Psoas muscle (tissue), 8 donors: ENCODE measurements at places on chromosomes 12 and 14.

- H3K27ac ChIP-seq: no peak overlapping the region
- no peaks in the 10 kb centered on the region for H3K36me3 ChIP-seq
- no peaks in the 10 kb centered on the region for H3K4me1 ChIP-seq
Measured at GRCh38 chr14:89493406-89493805, 76.4 kb upstream of the FOXN3 start.

- H3K27me3 ChIP-seq: no peaks in the 10 kb centered on the region
- H3K27ac ChIP-seq: no peak overlapping the region
- H3K36me3 ChIP-seq: no peaks in the 10 kb centered on the region
- DNase-seq: no peak
Measured at GRCh38 chr14:58667900-58668299, 30.1 kb downstream of the DACT1 start.

DNA sequence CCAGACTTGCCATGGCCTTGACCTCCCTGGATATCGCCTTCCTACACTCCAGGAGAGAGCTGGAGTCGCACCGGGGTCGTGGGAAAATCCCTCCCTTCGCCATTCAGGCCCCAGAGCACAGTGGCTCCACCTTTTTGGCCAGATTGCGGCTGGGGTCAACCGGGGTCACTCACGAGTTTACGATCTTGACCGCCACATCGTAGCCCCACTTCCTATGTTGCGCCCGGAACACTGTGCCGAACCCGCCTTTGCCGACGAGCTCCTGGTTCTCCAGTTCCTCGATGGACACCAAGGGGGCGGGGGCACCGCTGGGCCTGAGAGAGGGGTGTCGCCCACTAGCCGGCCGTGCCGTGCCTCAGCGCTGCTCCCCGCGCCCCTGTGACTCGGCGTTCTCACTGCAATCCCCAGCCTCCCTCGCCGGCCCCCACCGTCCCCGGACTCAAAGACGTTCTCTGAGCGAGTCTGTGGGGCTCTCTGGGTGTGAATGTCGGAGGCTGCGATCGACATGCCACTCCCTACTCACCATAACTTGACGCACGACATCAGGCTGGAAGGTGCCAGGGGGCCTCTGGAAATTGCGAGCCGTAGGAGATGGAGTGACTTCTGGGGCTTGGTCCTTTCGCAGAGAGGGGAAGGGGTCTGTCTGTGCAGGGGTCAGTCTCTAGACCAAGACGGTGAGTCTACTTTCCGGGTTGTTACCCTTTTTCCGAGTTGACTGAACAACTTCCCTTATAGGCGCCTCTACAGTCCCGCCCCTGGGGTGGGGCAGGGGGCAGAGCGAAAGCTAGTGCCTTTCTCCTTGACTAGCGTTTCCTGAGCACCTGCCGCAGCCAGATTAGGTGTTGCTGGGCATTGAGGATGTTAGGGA is at the start of gene RIPK3:
Gene RIPK3 (minus strand): TSS at position 708 of the 868 bp plus-strand sequence. CDS start 165 bp downstream, at position 543.
- no peaks in the 10 kb centered on the region for H3K36me3 ChIP-seq
- no peak within 1 kb of the TSS for H3K27ac ChIP-seq
- H3K4me1 ChIP-seq: peaks cover 2% of the 10 kb centered on the region
- H3K27me3 ChIP-seq: peaks cover 9% of the 10 kb centered on the region
- peak within 1 kb of the TSS; percentile 53 for H3K4me3 ChIP-seq

- no peak overlapping the region for H3K4me3 ChIP-seq
- no peak overlapping the region for H3K27ac ChIP-seq
- DNase-seq: no peak
- peaks cover 5% of the 10 kb centered on the region for H3K27me3 ChIP-seq
Measured at GRCh38 chr12:118922405-118922804, 58.9 kb upstream of the SRRM4 start.

DNA sequence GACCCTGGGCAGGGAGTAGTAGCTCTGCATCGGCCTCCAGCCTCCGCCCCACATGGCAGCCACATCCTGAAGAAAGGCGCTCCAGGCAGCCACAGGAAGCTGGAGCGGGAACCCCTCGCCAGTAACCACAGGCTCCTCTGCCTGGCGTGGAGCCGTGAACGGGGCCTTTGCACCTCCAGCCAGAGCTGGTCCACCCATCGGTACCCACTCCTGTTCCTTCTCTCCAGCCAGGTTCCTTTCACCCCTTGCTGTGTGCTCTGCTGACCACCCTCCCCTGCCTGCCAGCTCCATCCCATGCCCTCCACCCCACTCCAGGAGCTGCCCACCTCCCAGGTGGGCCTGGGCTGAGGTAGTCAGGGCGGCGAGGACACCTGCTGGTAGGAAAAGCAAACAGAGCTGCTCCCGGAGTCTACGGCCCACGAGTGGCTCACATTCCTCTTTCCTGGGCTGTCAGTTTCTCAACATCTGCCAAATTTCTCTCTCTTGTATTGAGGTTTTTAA is 2.7 kb downstream of the TGFB3 start:
- H3K27ac ChIP-seq: peak overlapping the region; percentile 98
- no peaks in the 10 kb centered on the region for H3K27me3 ChIP-seq
- peak overlapping the region; percentile 79 for H3K4me3 ChIP-seq
- H3K4me1 ChIP-seq: peaks cover 25% of the 10 kb centered on the region

GRCh38 chr12:47785887-47786661 is 13.0 kb downstream of the SLC48A1 start:
- no peaks in the 10 kb centered on the region for H3K4me1 ChIP-seq
- H3K4me3 ChIP-seq: no peak overlapping the region
- no peak overlapping the region for H3K27ac ChIP-seq
- H3K36me3 ChIP-seq: peaks cover 6% of the 10 kb centered on the region

- no peaks in the 10 kb centered on the region for H3K27me3 ChIP-seq
- no peak for DNase-seq
- H3K4me1 ChIP-seq: no peaks in the 10 kb centered on the region
- no peaks in the 10 kb centered on the region for H3K36me3 ChIP-seq
- no peak overlapping the region for H3K4me3 ChIP-seq
Measured at GRCh38 chr12:121620333-121620891, 5.9 kb upstream of the ORAI1 start.

DNA sequence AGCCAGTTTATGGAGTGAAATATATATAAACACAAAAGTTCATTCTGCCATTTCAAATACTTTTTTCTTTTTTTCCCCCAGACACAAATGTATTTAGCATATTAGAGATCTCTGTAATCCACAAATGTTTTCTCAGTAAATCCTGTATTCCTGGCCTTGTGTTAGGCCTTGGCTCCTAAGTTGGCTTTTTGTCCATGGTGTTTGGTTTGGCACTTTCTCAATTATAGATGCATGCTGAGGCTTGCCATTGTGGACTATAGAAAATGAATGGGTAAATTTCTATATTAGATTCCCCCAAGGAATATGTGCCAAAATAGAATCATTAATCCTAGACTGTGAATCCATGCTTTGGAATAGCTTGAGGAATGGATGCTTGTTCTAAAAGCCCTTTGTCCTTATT is 17.0 kb downstream of the RIC8B start:
- no peaks in the 10 kb centered on the region for H3K4me1 ChIP-seq
- peaks cover 18% of the 10 kb centered on the region for H3K36me3 ChIP-seq
- H3K27me3 ChIP-seq: no peaks in the 10 kb centered on the region
- H3K27ac ChIP-seq: no peak overlapping the region
- no peak for DNase-seq

- H3K36me3 ChIP-seq: no peaks in the 10 kb centered on the region
- H3K27me3 ChIP-seq: no peaks in the 10 kb centered on the region
- H3K4me1 ChIP-seq: peaks cover 5% of the 10 kb centered on the region
- DNase-seq: no peak
- H3K27ac ChIP-seq: no peak overlapping the region
Measured at GRCh38 chr14:52848626-52849025, 57.2 kb upstream of the GNPNAT1 start.

- H3K4me3 ChIP-seq: no peak overlapping the region
- no peaks in the 10 kb centered on the region for H3K4me1 ChIP-seq
- peaks cover 49% of the 10 kb centered on the region for H3K36me3 ChIP-seq
- peak overlapping the region; percentile 2 for H3K27ac ChIP-seq
Measured at GRCh38 chr12:12474471-12474928, 88.2 kb downstream of the DUSP16 start.

DNA sequence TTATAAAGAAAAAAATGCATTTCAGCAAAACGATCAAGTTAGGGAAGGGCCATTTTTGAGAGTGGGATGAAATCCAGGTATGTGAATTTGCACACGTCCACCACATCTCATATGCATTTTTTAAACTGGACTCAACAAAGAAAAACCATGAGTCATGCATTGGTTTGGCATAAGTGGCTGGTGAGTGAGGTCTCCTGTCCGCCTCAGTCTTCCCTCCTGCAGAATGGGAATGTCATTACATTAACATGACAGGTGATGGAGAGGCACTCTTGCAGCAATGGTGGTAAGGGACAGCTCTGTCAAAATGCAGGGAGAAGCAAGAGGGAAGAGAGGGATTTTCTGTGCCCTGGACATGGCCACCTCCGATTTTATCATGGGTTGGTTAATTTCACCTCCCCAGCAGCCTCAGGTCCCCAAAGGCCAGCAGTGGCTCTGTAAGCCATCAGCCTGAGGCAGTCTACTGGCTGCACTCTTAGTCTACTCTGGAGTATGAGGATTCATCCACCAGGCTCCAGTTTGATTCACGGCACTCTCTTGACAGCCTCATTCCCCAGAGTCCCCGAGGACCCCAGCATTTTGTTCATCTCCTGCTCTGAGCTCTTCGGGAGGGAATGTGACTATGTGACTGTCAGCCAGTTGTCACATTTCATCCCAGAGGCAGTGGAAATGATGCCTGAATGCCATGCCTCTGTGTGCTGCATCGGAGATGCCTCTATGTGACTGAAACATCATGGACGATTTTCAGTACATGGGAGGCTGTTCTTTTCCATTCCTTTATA is 17.1 kb upstream of the PWP1 start:
- no peaks in the 10 kb centered on the region for H3K4me1 ChIP-seq
- H3K27ac ChIP-seq: no peak overlapping the region
- no peak for DNase-seq
- no peaks in the 10 kb centered on the region for H3K36me3 ChIP-seq
- no peaks in the 10 kb centered on the region for H3K27me3 ChIP-seq
- no peak overlapping the region for H3K4me3 ChIP-seq

DNA sequence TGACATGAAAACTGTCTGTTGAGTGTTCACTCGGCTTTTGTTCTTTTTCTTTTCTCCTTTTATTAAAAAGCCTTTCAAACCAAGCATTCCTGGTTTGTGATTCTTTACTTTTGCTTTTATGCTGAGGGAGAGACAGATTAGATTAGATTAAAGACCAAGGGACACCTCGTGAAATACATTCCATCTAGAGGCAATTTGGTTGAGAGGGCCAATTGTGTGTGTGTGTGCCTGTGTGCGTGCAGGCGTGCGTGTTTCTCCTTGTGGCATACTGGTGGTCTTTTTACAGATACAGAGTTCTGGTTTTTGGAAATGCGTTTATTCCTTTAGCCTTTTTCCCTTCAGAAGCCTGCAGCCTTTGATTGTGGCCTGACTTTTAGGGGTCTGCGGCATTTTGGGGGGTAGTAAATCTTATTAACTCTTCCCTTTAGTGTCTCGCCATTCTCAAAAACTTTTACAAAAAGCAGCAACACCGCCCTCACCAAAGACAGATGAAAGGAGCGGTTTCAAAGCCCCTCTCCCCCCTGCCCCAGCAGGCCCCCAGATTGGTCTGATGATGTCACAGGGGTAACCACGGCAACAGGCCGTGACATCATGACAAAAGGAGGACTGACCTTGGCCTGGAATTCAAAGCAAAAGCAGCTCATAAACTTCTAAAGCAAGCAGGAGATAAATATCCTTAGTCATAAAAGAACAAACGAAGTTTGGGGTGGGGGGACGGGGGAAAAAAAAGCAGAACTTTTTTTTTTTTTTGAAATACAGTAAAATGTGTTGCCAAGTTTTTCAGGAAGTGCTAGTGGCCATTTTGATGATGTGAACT is 84.1 kb upstream of the TBX3 start:
- no peaks in the 10 kb centered on the region for H3K27me3 ChIP-seq
- no peak overlapping the region for H3K27ac ChIP-seq
- DNase-seq: no peak
- no peaks in the 10 kb centered on the region for H3K36me3 ChIP-seq
- no peaks in the 10 kb centered on the region for H3K4me1 ChIP-seq

DNA sequence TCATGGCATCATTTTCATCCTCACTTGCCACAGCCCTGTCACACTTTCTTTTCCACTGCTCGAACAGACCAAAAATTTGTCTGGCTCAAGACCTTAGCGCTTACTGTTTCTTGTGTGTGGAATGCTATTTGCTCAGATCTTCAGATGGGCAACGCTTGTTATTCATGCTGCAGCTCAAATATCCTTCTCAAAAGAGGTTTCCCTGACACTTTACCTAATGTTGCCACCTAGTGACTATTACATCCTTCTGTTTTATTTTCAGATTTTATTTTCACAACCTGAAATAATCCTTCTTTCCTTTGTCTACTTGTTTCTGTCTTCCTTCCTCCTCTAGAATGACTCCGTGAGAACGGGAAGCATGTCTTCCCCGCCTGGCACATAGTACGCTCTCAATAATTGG is 5.6 kb downstream of the FBXO33 start:
- peaks cover 42% of the 10 kb centered on the region for H3K4me1 ChIP-seq
- DNase-seq: no peak
- no peak overlapping the region for H3K27ac ChIP-seq
- H3K36me3 ChIP-seq: no peaks in the 10 kb centered on the region
- no peak overlapping the region for H3K4me3 ChIP-seq

DNA sequence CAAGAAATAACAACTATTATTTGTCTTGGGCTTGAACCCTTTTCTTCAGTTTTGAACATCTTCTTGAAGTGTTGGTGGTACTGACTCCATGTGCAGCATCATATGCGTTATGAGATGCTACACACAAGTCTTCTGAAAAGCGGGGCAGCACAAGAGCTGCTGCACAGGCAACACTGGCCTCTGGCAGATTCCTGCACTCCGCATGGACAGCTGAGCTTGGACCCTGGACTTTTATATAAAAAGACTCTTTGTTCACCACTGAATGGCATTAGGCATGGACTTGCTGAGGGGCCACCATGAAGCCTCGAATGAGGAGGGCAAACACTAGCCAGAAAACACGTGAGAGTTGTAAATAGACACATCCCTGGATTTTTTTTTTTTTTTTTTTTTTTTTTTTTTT is 210.8 kb upstream of the NPAS3 start:
- H3K4me1 ChIP-seq: no peaks in the 10 kb centered on the region
- no peak overlapping the region for H3K4me3 ChIP-seq
- H3K27me3 ChIP-seq: no peaks in the 10 kb centered on the region
- no peak for DNase-seq

- peak; percentile 58 for DNase-seq
- H3K36me3 ChIP-seq: no peaks in the 10 kb centered on the region
- peak overlapping the region; percentile 76 for H3K4me3 ChIP-seq
- H3K4me1 ChIP-seq: peaks cover 33% of the 10 kb centered on the region
- H3K27me3 ChIP-seq: no peaks in the 10 kb centered on the region
Measured at GRCh38 chr14:90383731-90384542, 12.9 kb upstream of the CALM1 start.

GRCh38 chr14:24398293-24398652 is 530 bp upstream of the NYNRIN start:
- DNase-seq: no peak
- no peaks in the 10 kb centered on the region for H3K27me3 ChIP-seq
- peak overlapping the region; percentile 25 for H3K27ac ChIP-seq
- H3K36me3 ChIP-seq: no peaks in the 10 kb centered on the region
- H3K4me3 ChIP-seq: peak overlapping the region; percentile 74
- H3K4me1 ChIP-seq: no peaks in the 10 kb centered on the region

- H3K36me3 ChIP-seq: no peaks in the 10 kb centered on the region
- H3K4me3 ChIP-seq: no peak overlapping the region
- DNase-seq: no peak
- no peaks in the 10 kb centered on the region for H3K27me3 ChIP-seq
Measured at GRCh38 chr12:121388421-121388981, 11.4 kb upstream of the RNF34 start.
